Hematopoietic multipotent progenitor cell treated with erythropoietin and hydrocortisone succinate and interleukin-3 and kit ligand, for 8 days (in vitro differentiated cells): ENCODE measurements at places on chromosomes 2 and 18.

- DNase-seq, result no peak
Observed at GRCh38 chr18:68330658-68331057, 384.2 kb downstream of the TMX3 start.

DNA sequence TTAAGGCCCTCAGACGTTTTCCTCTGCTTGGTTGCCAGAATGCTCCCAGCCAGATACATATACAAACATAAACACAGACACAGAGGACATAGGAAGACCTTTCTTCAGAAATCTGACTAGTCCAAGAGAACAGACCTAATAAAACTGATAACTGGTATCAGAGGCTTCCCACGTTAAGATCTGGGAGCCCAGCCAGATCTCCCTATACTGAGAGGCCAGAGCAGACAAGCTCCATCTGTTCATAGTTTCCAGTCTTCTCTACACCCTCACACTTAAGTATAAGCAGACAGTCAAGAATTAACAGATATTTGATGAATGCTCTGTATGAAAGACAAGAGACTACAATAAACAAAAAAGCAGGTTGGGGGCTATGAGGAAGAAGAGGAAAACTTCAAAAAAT lies 240.5 kb upstream of the CHAC2 start:
- DNase-seq, result peak; percentile 27

DNA sequence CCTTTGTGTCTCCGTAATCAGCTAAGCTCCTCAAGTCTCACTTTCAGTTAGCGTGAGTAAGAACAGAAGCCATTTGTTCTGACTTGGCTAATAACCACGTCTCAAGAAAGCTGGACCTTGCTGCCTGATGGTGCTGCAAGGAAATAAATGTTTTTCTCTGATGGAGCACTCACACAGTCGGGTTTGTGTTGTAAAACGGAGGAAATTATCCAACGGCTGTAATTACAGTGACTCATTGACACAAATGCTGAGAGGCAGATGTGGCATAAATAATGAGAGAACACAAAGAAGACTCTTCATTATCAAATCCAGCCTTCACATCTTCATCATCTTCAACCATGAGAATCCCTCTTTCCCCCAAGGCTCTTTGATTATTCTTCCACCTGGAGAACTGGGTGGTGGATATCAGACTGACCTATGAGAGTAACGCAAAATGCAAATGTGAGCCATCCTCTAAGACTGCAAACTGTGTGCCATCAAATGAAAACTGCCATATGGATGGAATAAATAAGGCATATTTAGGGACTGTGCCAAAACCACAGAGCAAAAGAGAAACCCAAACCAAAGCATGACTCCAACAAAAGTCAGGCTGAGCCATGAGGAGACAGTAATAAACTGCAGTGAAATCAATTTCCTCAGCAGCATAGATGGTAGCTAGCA lies 252.6 kb downstream of the RND3 start:
- no peak for DNase-seq

GRCh38 chr2:81247648-81248047 lies 943.1 kb upstream of the LRRTM1 start:
- DNase-seq, result no peak

DNA sequence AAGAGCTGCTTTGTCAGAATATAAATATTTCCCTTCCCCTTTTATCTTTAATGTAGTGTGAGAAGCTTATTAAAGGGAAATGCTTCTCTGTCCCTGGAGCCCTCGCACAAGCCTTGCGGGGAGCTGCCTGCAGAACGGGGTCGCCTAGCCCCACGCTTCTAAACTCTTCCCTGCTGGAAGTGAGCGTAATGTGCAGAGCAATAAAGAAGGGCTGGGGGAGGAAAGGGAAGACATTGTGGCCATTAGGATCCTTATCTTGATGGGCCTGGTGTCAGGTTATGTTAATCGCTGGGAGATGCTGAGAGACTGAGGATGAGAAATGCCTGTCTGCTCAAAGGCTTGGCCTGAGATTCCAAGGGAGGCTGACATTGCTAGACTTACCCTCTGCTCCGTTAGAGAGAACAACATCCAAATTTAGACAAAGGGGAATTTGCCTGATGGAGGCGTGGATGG lies 18.9 kb upstream of the FZD7 start:
- no peak for DNase-seq

DNA sequence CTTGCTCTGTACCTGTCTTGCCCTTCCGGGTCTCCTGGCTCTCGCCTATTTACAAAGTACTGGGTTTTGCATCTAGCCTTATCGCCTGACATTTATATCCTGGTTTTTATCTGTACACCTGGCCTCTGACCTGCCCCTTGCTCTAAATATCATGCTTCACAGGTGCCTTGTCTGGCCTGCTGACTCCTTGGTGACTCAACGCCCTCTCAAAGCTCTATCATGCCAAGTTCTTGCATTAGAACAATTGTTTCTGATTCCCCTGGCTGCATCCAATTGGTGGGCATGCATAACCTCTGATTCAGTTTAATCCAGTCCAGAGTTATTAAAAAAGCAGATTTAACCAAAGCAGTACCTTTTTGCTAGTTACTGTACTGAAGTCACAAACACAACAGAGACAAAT lies 113.9 kb upstream of the CCDC68 start:
- no peak for DNase-seq

GRCh38 chr2:217399291-217399690 lies 539.4 kb upstream of the TNP1 start:
- DNase-seq, result no peak

DNA sequence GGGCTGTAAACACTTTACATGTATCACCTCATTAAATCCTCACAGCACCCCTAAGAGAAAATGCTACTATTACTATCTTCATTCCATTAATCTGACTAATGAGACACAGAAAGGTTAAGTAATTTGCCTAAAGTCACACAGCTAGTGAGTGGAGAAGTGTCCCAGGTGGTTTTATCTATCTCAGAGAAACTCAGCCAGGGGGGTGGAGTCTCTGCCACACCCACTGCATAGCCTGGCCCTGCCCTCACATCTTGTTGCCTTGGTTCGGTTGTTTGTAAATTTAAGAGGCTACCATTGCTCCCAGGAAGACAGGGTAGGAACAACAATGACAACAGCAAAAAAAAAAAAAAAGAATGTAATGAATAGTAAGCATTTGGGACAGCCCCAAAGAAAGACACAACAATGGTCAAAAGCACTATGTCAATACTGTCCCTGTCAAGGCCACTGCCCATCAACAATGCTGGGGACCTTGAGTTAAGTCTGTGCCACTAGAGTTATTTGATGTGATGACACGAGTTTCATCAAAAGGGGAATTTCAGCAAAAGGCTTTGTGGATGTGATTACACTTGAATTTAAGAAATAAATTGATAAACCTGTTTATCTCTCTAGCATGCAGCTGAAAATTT lies 17.5 kb downstream of the CYRIA start:
- peak; percentile 34 for DNase-seq

- DNase-seq, result no peak
Observed at GRCh38 chr2:57867730-57868129, 178.9 kb upstream of the VRK2 start.

GRCh38 chr18:5918205-5918858 lies 23.0 kb upstream of the TMEM200C start:
- DNase-seq, result no peak

DNA sequence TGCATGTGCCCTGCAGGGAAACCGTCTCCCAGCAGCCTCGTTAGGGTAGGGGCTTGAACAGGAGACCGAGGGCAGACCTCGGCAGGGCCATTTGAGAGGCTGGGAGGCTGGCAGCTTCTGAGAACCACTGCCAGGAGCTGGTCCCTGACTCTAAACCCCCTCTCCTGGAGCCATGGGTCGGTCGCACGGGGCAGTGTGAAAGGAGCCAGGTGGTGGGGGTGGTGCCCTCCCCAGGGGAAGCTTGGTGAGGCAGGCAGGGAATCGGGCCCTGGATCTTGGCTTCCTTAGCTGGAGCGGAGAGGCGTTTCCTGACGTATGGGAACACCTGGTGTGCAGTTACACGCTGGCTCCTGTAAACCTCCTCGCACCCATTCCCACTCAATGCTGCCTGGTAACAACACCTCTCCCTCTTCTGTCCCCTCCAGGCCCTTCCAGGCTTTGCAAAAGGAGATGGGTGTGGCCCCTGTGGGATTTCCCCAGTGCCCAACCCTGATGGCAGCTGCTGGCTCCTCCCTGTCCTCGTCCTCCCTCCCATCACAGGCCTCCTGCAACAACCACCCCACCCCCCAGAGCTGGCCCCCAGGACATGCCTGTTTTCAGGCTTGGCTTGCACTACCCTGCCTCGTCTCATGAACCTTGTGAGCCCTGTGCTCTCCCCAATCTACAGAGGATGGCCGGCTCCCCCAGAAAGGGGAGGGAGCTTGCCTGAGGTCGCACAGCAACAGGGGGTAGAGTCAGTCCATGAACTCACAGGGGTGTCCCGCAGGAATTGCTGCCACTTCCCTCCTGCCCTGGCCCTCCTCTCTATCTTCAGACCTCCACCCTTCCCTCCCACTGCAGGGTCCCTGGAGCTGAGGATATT lies 24.4 kb downstream of the ADRA2B start:
- peak; percentile 57 for DNase-seq

DNA sequence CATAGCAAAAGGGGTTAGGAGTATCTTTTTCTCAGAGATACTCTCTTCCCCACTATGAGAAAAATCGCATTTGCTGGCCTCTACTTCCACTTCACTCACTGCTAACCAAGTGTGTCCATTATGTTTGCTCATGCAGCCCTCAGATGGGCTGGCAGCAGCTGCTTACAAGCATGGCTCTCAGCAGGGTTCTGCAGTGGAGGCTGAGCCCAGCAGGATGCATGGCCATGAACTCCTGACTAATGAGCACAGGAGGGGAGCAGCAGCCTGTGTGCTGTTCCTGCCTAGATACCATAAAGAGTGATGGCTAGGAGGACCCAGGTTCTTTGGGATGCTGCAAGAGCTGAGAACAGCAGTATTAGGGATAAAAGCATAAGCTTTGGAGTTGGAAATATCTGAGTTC lies 316.9 kb upstream of the THSD7B start:
- no peak for DNase-seq

- no peak for DNase-seq
Observed at GRCh38 chr2:117789505-117789904, 25.0 kb upstream of the DDX18 start.

DNA sequence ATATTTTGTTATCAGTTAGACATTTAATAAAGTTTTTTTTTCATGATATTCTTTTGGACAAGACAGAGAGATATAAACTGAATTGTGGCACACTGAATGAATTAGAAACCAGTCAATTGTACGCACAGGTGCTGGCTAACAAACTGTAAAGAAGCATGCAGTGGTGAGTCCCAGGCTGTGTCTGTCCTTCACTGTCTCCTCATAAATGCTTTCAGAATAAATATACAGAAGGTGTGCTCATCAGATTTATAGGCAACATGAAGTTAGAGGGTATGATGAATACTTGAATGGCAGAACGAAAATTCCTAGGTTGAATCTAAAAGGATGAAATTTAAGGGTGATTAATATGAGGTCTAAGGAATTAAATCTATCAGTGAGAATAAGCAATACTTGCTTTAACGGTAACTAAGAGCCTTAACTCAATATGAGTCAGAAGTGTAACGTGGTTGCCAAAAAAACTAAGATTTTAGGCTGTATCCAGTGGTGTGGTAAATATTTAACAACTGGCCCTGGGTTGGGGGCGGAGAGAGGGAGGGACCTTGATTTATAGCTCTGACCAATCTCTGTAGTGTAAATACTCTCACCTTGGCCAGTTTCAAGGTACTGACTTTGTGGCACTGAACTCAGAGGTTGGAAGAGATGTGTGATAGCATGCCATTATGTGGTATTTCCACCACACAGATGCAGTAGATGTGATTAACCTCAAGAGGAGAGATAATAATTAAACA lies 41.9 kb upstream of the AAK1 start:
- DNase-seq, result no peak
